ENCODE measurements at places on chromosomes 4 and X. TPM values are rescaled to one million over a fixed set of nuclear protein-coding genes. Genes with fewer than 3 reads are reported as not detected.

DNA sequence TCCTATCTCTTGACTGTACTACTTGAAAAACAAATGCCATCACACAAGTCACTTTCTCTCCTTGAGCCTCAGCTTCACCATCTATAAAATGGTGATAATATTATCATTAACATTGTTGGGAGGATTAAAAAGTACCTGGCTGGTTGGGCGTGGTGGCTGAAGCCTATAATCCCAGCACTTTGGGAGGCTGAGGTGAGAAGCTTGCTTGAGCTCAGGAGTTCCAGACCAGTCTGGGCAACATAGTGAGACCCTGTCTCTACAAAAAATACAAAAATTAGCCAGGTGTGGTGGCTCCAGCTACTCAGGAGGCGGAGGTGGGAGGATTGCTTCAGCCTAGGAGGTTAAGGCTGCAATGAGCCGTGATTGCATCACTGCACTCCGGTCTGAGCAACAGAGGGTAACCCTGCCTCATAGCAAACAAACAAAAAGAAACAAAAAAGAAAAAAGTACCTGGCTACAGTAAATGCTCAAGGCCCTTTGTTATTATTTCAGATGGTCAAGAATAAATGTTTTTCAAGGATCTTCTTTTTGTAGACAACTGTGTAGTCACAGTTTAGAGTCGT lies 120.3 kb downstream of the CHRNA9 start:
- no peaks in the 10 kb centered on the region for H3K36me3 ChIP-seq
- no peak overlapping the region for H3K4me3 ChIP-seq
- H3K4me1 ChIP-seq, result peaks cover 58% of the 10 kb centered on the region
- DNase-seq, result peak; percentile 41
- no peaks in the 10 kb centered on the region for H3K27me3 ChIP-seq

DNA sequence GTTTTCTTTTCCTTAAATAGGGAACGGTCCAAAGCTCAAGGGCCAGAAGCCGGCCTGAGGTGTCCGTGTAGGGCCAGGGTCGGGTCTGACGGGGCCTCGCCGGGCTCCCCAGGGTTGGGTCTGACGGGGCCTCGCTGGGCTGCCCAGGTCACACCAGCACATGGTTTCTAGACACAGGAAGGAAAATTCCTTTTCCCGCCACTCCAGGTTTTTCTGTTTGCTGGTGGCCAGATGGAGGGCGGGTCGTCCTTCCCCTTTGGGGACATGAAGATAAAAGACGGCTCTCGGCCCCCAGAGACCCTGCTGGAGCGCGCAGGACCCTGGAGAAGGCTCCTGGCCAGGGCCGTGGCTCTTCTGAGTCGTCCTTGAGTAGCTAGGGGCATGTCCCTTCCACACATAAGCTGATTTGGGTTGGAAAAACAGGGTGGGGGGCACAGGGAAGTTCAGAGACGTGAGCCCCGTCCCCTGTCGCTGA lies 35.1 kb downstream of the PIGG start:
- no peaks in the 10 kb centered on the region for H3K27me3 ChIP-seq
- DNase-seq, result no peak
- H3K27ac ChIP-seq, result no peak overlapping the region

GRCh38 chr4:3330707-3331106 lies 37.9 kb downstream of the RGS12 start:
- DNase-seq, result peak; percentile 21
- no peaks in the 10 kb centered on the region for H3K36me3 ChIP-seq
- no peak overlapping the region for H3K4me3 ChIP-seq
- H3K27ac ChIP-seq, result no peak overlapping the region
- no peaks in the 10 kb centered on the region for H3K4me1 ChIP-seq

- H3K27me3 ChIP-seq, result no peaks in the 10 kb centered on the region
- no peaks in the 10 kb centered on the region for H3K4me1 ChIP-seq
- no peak overlapping the region for H3K4me3 ChIP-seq
- no peak overlapping the region for H3K27ac ChIP-seq
Observed at GRCh38 chr4:153107246-153107645, 97.0 kb upstream of the TRIM2 start.

GRCh38 chr4:153472122-153473037 lies 6.2 kb downstream of the TMEM131L start:
- H3K4me1 ChIP-seq, result peaks cover 4% of the 10 kb centered on the region
- peaks cover 17% of the 10 kb centered on the region for H3K36me3 ChIP-seq
- no peak overlapping the region for H3K4me3 ChIP-seq
- H3K27me3 ChIP-seq, result no peaks in the 10 kb centered on the region
- H3K27ac ChIP-seq, result peak overlapping the region; percentile 76

- H3K36me3 ChIP-seq, result no peaks in the 10 kb centered on the region
- no peak overlapping the region for H3K27ac ChIP-seq
- H3K4me1 ChIP-seq, result no peaks in the 10 kb centered on the region
- DNase-seq, result no peak
- no peak overlapping the region for H3K4me3 ChIP-seq
Observed at GRCh38 chr4:184255361-184255760, 37.7 kb upstream of the ENPP6 start.

DNA sequence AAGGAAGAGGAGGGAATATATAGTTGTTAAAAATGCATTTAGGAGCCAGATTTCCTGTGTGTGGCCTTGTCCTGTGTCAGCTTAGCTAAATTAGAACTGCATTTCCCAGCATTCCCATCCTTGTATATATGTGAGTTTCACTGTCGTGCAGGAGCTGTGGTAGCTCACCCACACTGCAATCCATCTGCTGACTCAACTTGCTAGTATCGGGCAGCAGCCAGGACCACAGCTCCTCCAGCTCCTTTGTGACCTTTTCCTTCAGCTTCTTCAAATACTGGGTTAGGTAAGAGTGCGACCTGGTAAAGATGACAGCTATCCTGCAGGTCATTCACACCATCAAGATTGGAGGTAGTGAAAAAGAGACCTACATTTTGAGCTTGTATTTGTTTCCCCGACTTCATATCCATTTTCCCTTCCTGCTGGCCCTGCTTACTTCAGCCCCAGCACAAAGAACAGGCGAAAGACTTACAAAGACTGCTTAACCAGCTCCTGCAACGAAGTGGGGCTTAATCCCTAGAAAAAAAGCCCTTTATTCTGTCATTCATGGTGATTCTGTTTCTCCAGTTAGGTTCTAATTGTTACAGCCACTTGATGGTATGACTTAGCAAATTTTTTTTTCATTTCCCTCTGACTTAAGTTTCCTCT lies 11.4 kb downstream of the ASIC5 start:
- H3K27ac ChIP-seq, result peak overlapping the region; percentile 40
- peak overlapping the region; percentile 38 for H3K4me3 ChIP-seq
- no peaks in the 10 kb centered on the region for H3K27me3 ChIP-seq
- H3K36me3 ChIP-seq, result no peaks in the 10 kb centered on the region

GRCh38 chrX:150200820-150201287 lies 162.3 kb upstream of the MAMLD1 start:
- DNase-seq, result no peak
- no peak overlapping the region for H3K4me3 ChIP-seq
- no peaks in the 10 kb centered on the region for H3K27me3 ChIP-seq
- peaks cover 3% of the 10 kb centered on the region for H3K4me1 ChIP-seq
- H3K36me3 ChIP-seq, result no peaks in the 10 kb centered on the region

- no peak overlapping the region for H3K27ac ChIP-seq
- H3K4me3 ChIP-seq, result no peak overlapping the region
Observed at GRCh38 chrX:103889216-103889615, 57.2 kb upstream of the RAB9B start.

DNA sequence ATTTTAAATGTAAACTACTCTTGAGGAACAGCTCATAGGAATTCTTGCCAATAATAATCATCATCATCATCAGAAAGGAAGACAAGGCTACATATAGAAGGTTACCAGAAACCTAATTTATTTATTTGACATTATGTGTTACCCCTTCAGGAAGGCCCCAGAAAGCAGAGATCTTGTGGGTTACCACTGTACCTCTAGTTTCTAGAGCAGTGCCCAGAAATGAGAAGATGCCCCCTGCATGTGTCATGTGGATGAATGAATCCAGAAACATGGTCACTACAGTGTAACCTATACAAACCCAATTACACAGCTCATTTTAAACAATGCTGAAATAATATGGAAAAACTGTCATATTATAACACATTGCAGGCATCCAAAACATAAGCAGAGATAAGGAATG lies 70.4 kb downstream of the ARAP2 start:
- H3K36me3 ChIP-seq, result no peaks in the 10 kb centered on the region
- no peak for DNase-seq
- no peaks in the 10 kb centered on the region for H3K27me3 ChIP-seq
- no peak overlapping the region for H3K27ac ChIP-seq

DNA sequence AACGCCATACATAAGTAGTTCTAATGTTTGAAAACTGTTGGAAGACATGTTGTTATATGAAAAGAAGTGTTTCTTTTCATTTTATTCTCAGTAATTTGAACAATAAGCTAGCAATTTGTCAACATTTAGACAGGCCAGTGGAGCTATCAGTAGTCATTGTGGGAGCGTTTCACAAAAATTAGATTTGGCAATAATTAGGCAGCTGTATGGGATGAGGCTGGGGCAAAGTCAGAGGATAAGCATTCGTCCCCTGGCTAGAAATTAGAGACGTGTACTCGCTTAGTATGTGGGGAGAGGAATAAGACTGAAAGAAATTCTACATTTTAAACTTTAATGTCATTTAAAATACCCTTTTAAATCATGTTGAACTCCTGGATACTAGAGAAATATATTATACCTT lies 70.6 kb downstream of the TMEM144 start:
- no peak for DNase-seq
- no peaks in the 10 kb centered on the region for H3K4me1 ChIP-seq
- H3K36me3 ChIP-seq, result no peaks in the 10 kb centered on the region
- no peaks in the 10 kb centered on the region for H3K27me3 ChIP-seq
- H3K27ac ChIP-seq, result no peak overlapping the region

GRCh38 chr4:151143162-151143561 lies 43.7 kb downstream of the RPS3A start:
- H3K4me3 ChIP-seq, result no peak overlapping the region
- no peaks in the 10 kb centered on the region for H3K4me1 ChIP-seq
- no peaks in the 10 kb centered on the region for H3K27me3 ChIP-seq

DNA sequence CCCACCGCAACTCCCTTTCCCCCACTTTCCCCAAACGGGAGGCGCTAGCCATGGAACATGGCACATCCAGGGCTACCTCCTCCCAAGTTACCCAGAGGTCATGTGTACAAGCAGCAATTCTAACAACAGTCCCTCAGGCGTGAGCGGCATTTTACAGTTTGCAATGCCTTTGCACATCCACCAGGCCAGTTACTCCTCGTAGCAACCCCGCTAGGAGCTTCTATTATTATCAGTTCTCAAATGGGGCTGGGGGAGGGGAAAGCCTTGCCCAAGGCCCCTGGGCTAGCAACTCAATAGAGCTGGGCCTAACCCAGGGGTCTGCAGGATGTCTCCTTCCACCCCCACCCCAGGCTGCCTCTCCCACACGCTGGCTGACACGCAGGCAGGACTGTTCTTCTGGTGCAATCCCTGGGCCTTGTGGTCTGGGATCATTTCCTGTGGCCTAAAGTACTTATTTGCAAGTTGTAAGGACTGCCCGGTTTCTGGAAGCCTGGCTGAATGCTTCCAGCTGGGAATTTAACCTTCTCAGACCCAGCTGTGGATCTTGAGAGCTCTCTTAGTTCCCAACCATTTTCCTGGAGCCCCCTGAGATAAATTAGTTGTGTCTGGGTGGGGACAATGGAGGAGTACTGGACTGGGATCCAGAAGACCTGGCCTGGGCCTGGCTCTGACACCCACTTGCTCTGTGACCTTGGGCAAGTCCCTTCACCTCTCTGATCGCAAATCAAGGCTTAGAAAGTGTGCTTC lies 27.7 kb downstream of the PJA1 start:
- DNase-seq, result no peak
- no peaks in the 10 kb centered on the region for H3K4me1 ChIP-seq
- no peak overlapping the region for H3K27ac ChIP-seq
- H3K36me3 ChIP-seq, result no peaks in the 10 kb centered on the region
- H3K27me3 ChIP-seq, result no peaks in the 10 kb centered on the region

Gene SPANXA1
- not detected for polyA plus RNA-seq

Gene C4orf33
- polyA plus RNA-seq, result 6.9 TPM

Gene UGT8
- polyA plus RNA-seq, result not detected

Gene FOXP3
- polyA plus RNA-seq, result 0.29 TPM

Gene PABPC5
- 0.13 TPM for polyA plus RNA-seq

Gene IL2
- not detected for polyA plus RNA-seq

Gene SORBS2
- polyA plus RNA-seq, result 136 TPM

Gene RGN
- polyA plus RNA-seq, result 163 TPM

Gene PNMA6E
- polyA plus RNA-seq, result not detected

Gene CORIN
- 0.13 TPM for polyA plus RNA-seq

Data from liver (tissue), 10 donors.